ENCODE measurements at places on chromosomes 1 and 21. TPM values are rescaled to one million over a fixed set of nuclear protein-coding genes. Genes with fewer than 3 reads are reported as not detected.

DNA sequence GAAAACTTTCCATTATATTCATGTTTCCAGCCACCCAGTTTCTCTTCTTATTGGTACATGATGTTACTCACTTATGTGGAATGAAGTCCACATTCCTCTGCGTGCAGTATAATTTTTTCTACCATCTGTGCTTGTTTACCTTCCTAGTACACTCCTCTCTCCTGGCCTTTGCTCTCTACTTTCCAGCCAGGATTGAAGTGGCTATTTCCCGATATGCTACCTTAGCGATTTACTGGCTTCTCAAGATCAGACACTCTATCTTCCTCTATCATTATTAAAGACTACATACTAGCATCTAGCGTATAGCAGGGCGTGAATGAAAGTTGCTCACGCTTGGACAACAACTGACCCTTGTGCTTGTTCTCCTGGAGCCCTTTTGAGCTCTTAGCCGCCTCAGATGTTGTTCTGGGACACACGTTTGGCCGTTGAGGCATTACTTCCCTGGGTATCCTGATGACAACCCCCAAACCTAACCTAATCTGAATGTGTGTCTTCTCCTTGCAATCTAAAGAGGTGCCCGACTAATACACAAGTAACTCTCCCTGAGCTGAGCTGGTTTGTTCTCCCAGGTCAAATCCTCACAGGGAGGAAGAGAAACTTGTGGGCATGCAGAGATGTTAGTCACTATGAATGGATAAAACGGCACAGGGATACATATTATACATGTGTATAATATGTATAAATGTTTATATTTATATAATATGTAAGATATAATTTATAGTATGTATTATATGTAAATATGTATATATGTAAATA, 13.4 kb upstream of the MTARC2 start:
- peak; percentile 55 for DNase-seq

- DNase-seq, result no peak
Measured at GRCh38 chr1:201381130-201381529, 3.6 kb upstream of the TNNT2 start.

GRCh38 chr1:167683226-167683625, 38.6 kb upstream of the MPZL1 start:
- DNase-seq, result no peak

OR2T11 gene
- total RNA-seq, result not detected

KCNK1 gene
- 0.12 TPM for total RNA-seq

All from RPMI7951 (cell line).